Stimulated activated CD8-positive, alpha-beta memory T cell treated with anti-CD3 and anti-CD28 coated beads, Interleukin-7, amount 100 ng/mL, for 24 hours (primary cell): ENCODE measurements at places on chromosomes 11 and 22.

- no peak for DNase-seq
Observed at GRCh38 chr11:48103621-48104567, 112.7 kb upstream of the OR4B1 start.

DNA sequence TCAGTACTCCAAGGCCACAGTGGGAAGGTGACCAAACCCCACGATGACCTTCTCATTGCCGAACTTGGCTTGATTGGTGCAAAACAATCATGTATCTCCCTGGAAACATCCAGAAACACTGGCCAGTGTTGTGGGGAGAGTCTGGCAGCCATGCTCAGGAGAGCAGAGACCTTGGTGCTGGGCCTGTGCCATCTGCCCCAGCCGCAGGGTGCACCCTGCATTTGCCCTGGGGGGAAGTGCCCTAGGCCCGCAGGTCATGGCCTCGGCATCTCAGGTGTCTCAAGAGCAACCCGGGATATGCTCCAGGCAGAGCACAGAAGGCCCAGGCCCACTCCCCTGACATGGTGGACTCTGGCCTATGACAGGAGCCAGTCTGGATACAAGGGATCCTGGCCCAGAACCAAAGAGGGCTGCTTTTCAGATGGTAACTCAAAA is 23.7 kb downstream of the ARVCF start:
- no peak for DNase-seq

DNA sequence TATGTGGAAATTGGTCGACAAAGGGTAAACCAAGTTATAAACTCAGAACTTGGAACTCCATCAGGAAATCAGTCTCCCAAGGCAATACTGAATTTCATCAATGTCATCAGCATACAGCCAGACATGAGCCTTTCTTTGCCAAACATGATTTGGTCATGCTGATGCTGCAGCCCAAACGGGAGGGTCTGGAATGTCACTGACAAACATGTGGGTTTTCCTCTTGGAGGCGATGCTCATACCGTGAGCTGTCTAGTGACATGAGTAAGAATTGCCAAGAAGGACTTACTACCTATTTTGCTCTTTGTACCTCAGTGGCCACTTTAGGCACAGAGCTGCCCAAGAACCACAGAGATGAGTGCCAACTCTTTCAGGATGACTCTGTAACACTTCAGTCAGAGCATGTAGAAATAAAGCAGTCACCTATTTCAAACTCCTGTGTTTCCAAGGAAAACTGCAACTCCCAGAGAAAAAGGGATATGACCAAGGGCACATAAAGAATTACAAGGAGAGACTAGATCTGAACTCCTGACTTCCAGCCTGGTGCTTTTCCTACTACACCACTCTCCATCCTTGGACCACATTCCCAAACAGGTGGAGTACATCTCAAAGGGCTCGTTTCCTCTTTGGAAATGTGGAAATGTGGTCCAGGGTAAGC is 24.3 kb upstream of the MRGPRX2 start:
- no peak for DNase-seq

DNA sequence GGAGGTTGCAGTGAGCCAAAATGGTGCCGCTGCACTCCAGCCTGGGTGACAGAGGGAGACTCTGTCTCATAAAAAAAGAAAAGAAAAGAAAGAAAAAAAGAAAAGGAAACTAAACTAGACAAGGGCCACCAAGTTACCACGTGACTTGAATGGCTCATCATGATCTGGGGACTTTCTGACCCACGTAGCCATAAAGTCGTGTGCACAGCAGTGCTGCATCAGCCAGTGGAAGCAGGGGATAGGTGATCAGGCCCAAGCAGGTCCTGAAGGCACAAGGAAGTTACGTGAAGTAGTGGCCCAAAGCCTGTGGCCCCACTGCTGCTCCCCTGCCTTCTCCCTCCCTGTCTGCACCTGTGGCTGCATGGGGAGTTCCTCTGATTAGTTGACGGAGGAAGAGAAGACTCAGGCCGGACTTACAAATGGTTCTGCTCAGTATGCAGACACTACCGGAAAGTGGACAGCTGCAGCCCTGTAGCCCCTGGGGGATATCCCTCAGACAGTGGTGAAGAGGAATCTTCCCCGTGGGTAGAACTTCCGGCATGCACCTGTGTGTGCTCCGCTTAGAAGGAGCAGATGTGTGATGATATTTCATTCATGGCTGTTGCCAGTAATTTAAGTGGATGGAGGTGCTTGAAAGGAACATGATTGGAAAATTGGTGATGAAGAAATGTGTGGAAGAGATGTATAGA is 18.2 kb upstream of the CD81 start:
- no peak for DNase-seq

DNA sequence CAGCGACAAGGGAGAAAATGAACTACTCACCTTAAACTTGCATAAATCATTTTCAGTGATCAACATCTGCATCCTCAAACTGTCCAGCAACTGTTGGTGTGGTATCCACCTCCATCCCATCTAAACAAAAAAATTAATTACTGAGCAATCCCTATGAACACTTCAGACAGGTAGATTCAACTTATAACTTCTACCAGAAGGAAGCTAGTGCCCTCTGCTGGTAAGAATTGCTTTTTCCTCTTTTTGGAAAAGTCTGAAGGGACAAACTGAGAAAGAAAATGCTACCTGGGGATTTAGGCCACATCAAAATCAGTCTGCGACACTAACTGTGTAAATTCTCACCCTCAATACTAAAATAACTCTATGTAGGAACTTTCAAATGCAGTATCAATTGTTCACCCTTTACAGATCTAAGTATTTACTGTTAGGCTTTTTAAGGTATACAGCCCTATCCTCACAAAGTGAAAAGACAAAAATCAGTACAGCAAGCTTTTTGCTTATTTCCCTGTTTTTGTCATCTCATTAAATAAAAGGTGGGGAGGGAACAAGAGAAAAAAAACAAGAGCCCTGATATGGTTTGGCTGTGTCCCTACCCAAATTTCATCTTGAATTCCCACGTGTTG is 17.9 kb downstream of the CLNS1A start:
- no peak for DNase-seq

- no peak for DNase-seq
Observed at GRCh38 chr11:69630017-69630416, 10.9 kb upstream of the CCND1 start.

GRCh38 chr11:134562196-134562595 is 150.2 kb upstream of the B3GAT1 start:
- no peak for DNase-seq

DNA sequence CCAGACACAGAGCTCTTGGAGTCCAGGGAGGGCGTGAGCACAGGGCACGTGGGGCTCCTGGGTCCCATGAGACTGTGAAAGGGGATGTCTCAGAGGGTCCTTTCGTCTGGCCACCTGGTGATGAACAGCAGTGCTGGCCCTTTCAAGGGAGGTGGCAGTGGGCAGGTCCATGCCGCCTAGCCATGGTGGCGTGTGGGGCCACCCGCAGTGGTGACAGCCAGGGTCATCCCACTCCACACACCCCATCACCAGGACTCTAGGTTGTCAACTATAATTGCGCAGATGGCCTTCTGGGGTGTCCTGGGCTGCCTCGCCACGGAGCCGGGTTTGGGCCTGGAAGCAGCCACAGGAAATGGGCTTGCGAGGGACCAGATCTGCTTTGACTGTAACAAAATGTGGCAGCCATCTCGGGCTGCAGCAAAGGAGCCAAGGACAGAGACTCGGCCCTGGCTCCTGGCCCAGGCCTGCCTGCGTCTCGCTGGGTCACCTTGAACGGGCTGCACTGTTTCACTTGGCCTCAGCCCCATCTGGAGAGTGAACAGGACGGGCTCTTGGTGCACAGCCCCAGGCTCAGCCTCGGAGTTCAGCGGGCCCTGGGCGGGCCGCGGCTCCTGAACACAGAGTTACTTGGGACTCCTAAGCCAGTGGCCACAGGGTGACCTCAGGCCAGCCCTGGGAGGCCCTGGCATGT is 1350.5 kb downstream of the BRD1 start:
- no peak for DNase-seq

DNA sequence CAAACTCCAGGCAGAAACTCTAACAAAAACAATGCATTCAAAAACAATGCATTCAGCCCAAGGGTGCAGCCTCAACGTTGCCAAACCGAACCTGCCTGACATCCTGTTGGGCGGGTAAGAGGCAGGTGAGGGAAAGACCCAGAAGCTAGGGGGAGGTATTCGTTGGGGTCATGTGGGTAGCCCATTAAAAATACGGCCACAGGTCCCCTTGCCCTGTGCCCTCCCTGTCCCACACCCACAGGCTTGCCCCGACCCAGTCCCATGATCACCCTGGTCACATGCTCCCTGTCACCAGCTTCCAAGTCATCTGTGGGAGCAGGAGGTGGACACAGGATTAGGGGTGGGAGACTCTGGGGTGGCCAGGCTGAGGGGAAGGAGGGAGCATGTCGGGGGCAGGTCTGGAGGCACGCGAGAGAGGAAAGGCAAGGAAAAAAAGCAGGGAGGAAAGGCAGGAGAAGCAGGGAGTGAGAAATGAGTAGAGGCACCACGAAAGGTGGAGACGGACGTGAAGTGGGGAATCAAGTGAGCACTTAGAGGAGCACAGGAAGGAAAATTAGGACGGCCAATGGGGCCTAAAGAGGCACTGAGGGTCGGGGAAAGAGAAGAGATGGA is 683 bp downstream of the PLA2G6 start:
- no peak for DNase-seq

DNA sequence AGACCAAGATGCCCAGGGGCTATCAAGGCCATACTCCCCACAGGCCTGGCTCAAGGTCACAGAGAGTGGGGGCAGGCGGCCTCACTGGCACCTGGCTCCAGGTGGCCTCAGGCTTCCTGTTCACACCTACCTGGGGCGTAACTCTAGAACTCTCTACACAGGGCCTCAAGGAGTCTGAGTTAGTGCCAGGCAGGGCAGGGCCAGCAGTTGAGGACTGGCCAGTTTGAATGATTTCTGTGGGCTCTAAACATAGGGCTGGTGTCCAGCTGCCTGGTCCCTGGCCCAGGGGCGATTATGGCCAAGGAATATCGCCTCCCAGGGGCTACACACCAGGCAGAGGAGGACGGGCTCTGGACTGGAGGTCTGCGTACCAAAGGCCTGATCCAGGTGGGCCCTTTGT is 79.2 kb downstream of the WNT7B start:
- no peak for DNase-seq

GRCh38 chr11:37449146-37449545 is 851.1 kb upstream of the RAG2 start:
- DNase-seq, result no peak

DNA sequence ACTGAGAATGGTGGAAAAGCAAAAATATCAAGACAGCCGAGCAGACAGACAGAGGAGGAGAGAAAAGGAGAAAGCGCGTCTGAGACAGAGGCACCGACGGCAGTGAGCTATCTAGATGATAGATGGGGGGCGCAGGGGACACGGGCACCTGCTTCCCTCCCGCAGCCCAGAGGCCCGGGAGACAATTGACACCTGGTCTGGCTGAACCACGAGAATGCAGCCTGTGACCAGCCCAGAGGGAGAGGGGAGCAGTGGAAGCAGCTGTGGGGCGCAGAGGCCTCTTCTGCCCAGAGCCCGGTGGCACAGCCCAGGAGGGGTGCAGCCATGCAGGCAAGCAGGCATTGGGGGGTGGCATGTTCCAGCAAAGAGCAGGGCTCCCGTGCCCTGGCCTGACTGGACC is 48.2 kb downstream of the ELFN2 start:
- no peak for DNase-seq

DNA sequence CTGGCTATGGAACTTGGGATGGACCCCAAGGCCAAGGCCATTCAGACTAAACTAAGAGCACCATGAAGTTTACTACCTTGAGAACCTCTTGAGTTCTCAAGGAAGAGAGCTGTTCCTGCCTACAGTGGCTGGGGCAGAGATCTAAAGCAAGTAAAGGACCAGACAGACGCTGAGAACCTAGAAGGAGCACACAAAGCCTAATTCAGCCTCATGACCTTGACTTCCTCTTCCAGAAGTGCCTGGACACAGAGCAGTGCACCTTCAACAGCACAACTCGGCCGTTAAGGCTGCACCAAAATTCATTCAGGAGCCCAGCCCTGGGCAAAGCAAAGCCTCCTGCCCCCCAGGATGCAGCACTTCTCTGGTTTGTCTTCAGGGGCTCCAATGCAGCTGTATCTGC is 82.9 kb upstream of the AKIP1 start:
- no peak for DNase-seq

DNA sequence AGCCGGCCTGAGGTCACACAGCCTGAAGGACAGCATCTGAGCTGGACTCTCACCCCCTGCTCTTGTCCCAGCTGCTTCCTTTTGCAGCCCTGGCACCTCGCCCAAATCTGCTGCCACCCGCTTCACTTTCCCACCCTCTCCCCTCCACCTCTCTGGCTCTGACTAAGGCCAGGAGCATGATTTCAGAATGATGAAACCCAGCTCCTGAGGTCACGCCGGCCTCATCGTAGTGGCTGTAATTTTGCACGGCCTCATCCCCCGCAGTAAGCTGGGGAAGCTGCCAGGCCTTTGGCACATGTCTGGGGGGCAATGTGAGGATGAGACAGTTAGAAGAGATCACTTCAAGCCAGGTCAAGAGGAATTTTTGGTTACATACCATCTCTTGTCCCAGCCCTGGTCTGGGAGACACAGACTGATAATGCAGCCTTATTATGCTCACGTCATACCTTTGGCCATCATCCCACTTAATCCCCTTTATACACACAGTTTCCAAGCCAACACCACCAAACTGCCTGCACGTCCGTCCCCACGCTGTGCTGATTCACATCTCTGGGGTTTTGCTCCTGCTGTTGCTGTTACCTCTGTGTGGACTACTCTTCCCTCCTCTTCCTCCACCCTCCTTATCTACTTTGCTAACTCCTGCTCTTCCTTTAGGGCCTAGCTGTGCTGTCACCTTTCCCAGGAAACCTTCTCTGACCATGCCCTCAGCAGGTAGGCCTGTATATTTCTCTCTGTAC is 58.1 kb downstream of the CHRDL2 start:
- DNase-seq, result no peak

DNA sequence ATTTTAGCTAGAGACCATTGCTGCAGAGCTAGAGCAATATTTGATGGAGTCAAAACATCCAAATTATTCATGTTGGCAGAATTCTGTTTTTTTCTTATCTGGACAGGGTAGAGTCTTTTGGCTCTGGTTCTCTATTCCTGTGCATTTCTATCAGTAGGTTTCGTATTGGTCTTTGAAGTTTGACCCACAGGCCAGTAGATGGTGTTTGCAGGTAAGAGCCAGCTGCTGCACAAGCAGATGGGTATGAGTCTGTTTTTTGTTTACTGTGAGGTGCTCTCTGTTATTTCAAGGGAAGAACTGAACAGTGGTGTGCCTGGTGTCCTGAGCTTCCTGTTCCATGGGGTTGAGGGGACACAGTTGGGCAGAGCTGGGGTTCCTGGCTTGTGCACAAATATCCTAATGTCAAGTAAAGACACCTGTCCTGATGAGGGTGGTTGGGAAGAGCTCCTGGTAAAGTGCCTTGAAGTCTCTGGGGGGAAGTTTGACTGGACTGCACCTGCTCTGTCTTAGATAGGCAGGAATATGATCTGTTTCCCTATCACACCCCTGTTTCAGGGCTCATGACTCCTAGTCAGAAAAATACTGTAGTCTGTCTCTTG is 34.0 kb upstream of the SLC22A25 start:
- DNase-seq, result no peak

- no peak for DNase-seq
Observed at GRCh38 chr11:88206751-88207150, 31.5 kb upstream of the RAB38 start.

- no peak for DNase-seq
Observed at GRCh38 chr22:45155050-45155840, 8.5 kb upstream of the NUP50 start.

- no peak for DNase-seq
Observed at GRCh38 chr11:62193952-62194351, 3.9 kb downstream of the SCGB1D1 start.

GRCh38 chr22:38260761-38261681 is 11.8 kb downstream of the TMEM184B start:
- DNase-seq, result no peak

GRCh38 chr11:96413408-96413807 is 23.6 kb downstream of the JRKL start:
- DNase-seq, result no peak

GRCh38 chr11:125268611-125269010 is 104.1 kb downstream of the PKNOX2 start:
- DNase-seq, result no peak
